A549 (cell line): ENCODE measurements at places on chromosomes 1 and 21. TPM values are rescaled to one million over a fixed set of nuclear protein-coding genes. Genes with fewer than 3 reads are reported as not detected.

DNA sequence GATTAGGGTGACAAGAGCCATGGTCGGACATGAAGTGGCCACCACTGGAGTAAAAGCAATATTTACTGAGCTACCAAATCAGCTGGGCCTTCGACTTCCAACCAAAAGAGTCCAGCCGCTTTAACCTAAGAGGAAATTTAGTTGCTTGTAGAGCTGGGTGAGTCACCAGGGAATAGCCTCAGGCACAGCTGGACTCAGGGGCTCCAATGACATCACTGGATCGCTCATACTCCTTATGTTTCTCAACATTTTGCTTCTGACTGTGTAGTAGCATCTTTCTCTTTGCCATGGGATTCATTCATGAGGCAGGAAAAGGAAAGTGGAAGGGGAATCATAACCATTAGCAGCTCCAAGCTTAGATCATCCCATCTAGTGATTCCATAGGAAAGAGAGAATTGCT lies 664.4 kb downstream of the MATN1 start:
- peak; percentile 69 for DNase-seq

GRCh38 chr21:31426235-31426797 lies 82.3 kb upstream of the TIAM1 start:
- no peak for DNase-seq

DNA sequence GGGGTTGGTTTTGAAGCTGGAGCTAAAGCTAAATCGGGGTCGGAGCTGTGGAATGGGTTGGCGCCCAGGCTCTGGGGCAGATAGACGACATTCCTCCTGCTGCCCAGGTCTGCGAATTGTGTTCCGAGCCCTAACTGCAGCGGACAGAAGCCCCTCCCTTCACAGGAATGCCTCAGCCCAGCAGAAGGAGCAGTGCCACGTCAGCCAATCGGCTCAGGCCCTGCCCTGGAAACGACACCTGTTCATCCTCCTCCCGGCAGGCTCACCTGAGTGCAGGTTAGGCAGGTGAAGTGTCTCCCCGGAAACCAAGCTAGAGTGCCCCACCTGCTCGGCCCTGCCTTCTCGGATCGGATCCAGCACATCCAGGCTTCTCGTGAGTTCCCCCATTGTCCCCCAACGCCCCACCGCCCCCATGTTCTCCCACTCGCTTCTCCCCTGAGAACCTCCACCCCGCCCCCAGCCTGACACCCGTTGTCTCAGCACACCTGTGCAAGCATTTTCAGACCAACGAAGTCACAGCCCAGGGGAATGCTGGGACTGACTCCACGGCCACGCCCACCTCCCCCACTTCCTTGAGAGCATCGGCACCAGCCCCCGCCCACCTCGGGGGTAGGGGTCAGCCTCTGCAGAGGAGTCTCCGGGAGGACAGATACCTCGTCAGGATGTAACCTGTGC lies 775 bp downstream of the TMEM125 start:
- DNase-seq, result no peak

GRCh38 chr1:65762081-65762862 lies 30.4 kb upstream of the PDE4B start:
- no peak for DNase-seq

The NPHP4 gene
- 4.8 to 5.5 TPM (median 5.1 TPM) in 3 replicates for polyA plus RNA-seq

DNA sequence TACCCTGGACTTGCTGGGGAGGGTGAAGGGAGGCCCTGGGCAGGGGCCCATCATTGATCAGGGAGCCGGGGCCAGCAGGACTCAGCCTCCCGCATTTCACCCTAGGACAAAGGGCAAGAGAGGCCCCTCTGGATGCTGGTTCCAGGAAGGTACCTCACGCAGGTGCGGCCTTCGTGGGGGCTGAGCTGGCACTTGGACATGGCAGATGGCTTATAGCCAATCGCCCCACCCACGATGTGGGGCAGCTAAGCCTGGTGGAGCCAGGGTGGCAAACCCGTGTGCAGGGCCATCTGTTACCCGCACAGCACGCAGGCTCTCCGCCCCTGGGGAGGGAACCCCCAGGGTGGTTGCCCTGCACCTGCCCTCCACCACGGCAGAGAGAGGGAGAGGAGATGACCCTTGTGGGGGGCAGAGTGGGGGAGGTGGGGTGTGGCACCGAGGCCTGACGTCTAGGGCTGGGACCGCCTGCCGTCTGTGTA lies 2.5 kb downstream of the TFF3 start:
- DNase-seq, result no peak

DNA sequence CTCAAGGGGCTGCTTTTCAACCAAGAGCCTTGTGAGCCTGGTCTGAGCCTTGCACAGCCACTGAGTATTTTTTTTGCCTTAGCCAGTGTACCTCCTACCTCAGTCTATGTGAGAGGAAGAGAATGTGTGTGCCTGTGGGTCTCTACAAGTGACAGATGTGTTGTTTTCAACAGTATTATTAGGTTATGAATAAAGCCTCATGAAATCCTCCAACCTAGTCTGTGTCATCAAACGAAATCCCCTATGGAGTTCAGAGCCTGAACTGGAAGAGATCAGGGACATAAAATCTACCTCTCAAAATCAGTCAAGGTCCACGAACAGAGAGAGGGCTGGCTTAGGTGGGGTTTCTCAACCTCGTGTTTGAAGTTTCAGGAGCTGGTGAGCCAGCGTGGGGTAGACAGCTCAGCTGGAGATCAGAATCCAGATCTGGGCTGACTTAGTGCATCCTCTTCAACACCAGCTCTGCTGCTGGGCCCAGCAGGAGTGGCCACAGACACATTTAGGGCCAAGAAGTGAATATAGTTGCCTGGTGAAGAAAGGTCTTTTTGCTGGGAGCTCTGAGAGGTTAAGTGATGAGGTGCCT lies 8.2 kb downstream of the XKR8 start:
- DNase-seq, result no peak
